Pons (tissue), 1 donor: ENCODE measurements at places on chromosomes 11 and 22.

DNA sequence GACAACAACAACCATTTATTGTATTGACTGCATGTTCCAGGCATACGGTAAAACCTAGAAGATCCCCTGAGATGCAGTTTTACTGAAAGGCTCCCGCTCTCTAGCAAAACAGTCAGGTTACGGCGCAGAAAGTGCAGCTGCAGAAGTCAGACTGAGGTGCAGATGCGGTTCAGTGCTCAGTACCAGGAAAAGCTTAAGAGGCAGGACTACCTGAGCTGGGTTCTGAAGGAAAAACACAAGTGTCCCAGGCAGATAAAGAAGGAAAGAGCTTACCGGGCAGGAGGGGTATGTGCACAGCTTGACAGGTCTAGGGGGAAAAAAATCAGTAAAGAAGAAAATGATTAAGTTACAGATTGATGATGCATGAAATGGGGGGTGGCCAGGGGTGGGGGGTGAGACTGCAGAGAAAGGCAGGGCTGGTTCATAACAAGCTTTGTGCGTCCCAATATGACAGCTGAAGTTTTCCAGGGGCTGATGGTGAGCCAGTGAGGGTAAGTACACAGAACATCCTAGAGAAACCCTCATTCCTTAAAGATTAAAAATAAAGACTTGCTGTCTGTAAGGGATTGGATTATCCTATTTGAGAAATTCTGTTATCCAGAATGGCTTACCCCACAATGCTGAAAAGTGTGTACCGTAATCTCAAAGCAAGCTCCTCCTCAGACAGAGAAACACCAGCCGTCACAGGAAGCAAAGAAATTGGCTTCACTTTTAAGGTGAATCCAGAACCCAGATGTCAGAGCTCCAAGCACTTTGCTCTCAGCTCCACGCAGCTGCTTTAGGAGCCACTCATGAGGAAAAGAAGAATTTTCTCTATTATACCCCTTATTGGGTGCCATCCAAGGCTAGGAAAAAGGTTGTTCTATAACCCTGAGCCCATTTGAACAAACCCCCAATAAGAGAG lies 11.9 kb downstream of the LARGE1 start:
- DNase-seq: no peak

DNA sequence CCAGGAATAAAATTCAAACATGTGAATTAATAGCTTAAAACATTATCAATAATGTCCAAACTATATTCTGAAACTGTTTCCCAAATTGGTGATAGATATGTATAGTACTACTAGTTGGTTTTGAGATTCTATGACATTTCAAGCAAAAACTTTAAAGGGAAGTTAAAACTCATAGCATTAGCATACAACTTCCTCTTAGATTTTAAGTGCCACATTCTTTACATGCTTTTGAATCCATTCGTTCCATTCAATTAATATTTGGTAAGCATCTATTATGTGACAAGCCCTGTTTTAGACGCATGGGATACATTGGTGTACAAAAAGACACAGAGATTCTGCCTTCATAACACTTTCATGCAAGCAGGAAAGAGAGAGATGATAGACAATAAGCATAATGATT lies 8.9 kb downstream of the PATL1 start:
- DNase-seq: peak; percentile 11

DNA sequence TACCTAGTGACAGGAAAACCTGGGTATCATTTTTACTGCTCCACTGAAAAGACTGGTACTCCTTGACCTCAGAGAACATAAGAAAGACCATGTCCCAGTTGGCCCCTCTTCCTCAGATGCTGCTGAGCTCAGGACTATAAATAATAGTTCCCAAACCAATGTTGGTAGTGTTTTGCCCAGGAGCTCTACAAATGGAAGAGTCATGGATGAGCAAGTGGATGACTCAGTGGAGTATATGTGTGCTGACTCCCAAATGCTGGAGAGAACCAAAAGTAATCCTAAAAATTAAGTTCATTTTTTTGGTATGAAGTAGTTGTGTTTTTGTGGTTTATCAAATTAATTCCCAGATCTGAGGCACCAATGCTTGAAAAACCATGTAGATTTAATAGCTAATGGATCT lies 482.0 kb downstream of the KCNA4 start:
- no peak for DNase-seq

DNA sequence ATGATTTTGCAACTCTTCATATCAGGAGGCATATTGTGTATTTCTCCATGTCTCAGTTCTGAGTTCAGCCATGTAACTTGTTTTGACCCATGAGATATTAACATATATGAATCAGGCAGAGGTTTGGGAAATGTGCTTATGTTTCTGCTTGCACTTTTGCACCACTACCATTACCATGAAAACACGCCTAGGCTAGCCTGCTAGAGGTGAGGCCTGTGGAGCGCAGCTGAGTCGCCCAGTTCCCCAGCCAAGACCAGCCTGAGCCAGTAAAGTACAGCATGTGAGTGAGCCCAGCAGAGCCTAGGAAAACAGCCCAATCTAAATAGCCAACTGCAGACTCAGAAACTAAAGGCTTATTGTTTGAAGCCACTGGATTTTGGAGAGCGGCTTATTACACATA lies 18.4 kb upstream of the MYOD1 start:
- DNase-seq: peak; percentile 14

DNA sequence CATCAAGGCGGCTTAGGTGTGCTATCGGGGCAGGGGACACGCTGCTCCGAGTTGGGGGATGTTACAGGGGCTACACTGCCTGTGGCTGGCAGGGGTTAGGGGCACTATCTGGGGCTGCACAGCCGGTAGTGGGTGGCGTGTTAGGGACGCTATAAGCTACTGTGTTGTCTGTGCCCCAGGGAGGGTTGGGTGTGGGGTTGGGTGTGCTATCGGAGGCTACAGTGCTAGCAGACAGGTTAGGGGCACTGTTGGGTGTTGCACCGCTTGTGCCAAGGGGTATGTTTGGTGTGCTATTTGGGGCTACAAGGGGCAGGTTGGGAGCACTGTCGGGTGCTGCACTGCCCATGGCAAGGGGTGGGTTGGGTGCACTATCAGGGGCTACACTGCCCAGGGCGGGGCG lies 120.2 kb upstream of the VPREB1 start:
- DNase-seq: no peak

DNA sequence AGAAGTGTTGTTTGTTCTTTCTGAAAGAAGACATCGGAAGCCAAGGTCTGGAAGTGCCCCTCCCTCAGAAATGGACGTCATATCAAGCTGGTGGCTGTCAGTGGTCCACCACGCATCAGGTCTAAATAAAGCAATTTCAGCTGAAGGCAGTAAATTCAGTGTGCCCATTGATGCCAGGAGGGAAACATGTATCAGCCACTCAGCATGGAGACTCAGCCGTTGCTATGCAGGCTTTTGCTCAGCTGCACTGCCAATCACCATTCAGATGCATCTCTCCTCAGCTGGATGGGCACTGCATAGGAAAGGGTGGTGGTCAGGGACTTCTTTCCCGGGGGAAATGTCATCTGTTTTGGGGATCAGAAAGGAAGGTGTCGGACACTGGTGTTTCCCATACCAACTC lies 878.2 kb downstream of the NTM start:
- DNase-seq: peak; percentile 35

DNA sequence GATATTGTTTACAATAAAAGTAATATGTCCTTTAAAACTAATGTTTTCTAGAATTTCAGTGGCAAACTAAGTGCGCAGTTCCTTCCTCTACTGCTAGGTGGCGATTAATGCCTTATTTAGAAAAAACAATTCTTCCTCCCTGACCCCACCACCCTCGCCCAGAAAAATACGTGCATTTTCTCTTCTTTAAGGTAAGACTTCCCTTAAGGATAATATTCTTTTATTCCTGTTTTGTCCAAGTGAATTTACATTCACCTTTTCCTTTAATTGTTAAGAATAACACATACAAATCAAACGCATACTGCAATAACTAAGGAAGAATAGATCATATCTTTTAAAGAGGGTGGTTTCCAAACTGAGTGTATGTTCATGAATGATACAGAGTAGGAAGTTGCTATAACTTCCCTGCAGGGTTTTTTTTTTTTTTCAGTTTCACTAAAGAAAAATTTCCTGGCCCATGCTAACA lies 17.0 kb upstream of the PSMA1 start:
- DNase-seq: peak; percentile 53

DNA sequence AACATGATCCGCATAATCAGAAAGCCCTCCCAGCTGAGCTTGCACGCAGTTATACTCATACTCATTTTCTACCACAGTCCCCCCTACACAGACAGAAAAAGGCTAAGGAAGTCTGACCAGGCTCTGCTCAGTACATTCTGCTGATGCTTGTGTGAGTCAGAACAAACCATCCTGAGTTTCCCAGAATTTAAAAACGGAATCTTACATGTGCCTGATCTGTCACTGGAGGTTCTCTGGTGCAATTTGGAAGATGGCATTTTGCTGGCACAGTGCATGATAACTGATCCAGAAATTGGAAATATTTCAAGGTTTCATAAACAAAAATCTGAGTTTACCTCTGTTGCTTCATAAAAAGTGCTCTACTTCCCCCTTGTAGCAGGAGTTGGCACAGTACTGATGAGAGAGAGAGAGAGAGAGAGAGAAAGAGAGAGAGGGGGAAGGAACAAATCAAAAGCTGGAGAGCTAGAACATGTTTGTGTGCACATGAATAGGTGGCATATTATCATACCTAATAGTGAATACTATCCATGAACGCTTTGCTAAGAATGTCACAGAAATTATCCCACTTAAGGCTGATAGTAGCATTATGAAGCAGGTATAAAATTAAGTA lies 1085.3 kb downstream of the DLG2 start:
- DNase-seq: no peak

GRCh38 chr11:10267821-10268220 lies 26.2 kb downstream of the SBF2 start:
- no peak for DNase-seq

GRCh38 chr22:41925783-41926460 lies 684 bp downstream of the TNFRSF13C start:
- no peak for DNase-seq

GRCh38 chr22:27252282-27253049 lies 549.1 kb downstream of the MN1 start:
- no peak for DNase-seq

- peak; percentile 94 for DNase-seq
These were observed 2.8 kb upstream of the CABP7 start for GRCh38 chr22:29716814-29717545.

DNA sequence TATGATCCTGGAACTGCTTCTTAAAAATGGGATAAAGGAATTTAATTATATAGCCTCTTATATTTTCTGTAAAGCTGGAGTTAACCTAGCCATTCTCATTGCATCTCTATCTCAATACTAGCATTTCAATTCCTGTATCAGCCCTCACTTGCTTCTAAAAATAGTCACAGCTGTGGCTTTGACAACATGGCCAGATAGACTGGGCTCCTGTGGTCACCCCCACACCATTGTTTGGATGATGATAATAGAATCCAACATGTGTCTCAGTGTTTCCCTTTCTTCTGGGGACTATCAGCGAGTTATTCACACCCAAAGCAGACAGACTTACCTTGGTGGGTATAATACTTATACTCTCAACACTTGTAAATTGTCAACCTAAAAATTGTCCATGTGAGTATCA lies 6.9 kb downstream of the VWA5A start:
- DNase-seq: no peak

- no peak for DNase-seq
These were observed 13.1 kb downstream of the PLCB3 start for GRCh38 chr11:64264371-64264852.

GRCh38 chr22:27134315-27134701 lies 476.9 kb downstream of the MIAT start:
- no peak for DNase-seq

- no peak for DNase-seq
These were observed 3.8 kb downstream of the NADSYN1 start for GRCh38 chr11:71456831-71457230.

DNA sequence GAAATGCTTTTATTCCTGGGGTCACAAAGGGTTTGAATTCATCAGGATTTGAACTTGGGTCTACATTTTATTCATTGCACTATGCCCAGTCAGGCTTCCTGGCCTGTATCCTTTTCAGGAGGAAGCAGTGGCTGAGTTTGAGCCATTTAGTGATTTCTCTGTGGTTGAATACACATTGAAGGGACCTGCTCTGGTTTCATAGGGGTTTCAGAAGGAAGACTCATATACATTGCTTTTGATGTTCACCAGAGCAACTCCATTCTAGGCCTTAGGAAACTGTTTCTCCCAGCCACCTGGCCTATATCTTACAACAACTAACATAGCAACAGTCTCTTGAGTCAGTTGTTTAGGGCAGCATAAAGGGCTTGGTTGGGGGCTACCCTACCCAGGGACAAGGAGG lies 165.7 kb downstream of the INSC start:
- DNase-seq: no peak

GRCh38 chr11:20088397-20089225 lies 71.7 kb downstream of the DBX1 start:
- no peak for DNase-seq
